Cardiac septum (tissue), 1 donor: ENCODE measurements at places on chromosomes 13 and 19. TPM values are rescaled to one million over a fixed set of nuclear protein-coding genes. Genes with fewer than 3 reads are reported as not detected.

Gene CATSPERD
- total RNA-seq = not detected

DNA sequence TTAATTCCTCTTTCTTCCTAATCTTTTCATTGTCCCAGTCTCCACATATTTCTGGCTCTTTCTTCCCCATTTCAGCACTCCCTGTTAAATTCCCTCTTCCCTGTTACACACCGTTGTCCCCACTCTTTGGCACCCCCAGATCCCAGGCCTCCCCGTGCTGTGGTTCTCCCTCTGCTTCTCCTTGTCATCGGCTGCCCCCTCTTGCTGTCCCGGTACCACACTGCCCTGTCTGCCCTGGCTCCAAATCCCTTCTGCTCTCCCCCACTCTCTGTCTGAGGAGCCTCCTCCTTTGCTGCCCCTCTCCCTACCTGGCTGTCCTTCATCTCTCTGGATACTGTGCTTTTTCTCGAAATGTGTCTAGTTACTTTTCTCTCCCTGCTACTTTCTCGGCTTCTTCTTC, 983 bp downstream of the ZNF415 start:
- no peak for DNase-seq

GRCh38 chr13:111383591-111384440, 63.4 kb downstream of the TEX29 start:
- peak; percentile 33 for DNase-seq

Gene ELSPBP1
- total RNA-seq = not detected

Gene NAPSA
- 0.24 TPM for total RNA-seq

GRCh38 chr19:49860336-49861102, 6.9 kb downstream of the PNKP start:
- DNase-seq = no peak

Gene POLR2I
- 98.7 TPM for total RNA-seq

DNA sequence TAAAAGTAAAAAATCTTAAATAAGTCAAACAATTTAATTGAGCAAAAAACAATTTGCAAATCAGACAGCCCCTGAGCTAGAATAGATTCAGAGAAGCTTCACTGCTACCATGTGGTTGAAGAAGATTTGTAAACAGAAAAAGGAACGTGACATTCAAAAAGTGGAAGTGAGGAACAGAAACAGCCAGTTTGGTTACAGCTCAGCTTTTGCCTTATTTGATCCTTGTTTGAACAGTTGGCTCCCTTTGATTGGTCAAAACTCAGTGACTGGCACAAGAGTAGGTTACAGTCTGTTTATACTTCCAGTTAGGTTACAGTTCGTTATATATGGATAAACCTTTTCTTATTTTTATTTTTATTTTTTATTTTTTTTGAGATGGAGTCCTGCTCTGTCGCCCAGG, 5.8 kb downstream of the ZNF221 start:
- DNase-seq = no peak

Gene EEF1AKMT1
- total RNA-seq = 6.2 TPM

- DNase-seq = no peak
Measured at GRCh38 chr13:48739386-48739964, 85.7 kb downstream of the CYSLTR2 start.

- DNase-seq = no peak
Measured at GRCh38 chr19:19304186-19304965, 15.9 kb downstream of the SUGP1 start.

GRCh38 chr19:23505738-23506137, 110.5 kb upstream of the ZNF91 start:
- no peak for DNase-seq

DNA sequence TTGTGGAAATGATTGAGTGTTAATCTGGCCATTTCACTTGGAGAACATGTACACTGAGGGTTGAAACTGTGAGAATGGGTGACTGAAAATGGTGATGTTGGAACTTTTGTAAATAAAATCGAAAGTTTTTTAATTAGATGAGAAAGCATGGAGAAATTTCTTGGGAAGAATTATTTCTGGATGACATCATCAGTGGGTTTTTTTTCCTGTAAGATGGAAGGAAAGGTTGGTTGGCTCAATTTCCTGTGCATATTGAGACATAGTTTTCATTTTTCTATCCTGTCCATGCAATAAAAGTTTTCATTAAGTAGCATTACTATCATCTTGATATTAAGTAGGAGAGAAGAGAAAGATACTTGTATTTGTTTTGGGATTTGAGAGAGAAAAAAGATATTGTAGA, 120.6 kb upstream of the HTR2A start:
- DNase-seq = no peak

GRCh38 chr13:28181413-28181812, 43.1 kb downstream of the PAN3 start:
- DNase-seq = no peak

- DNase-seq = no peak
Measured at GRCh38 chr19:16626796-16627192, 1.2 kb downstream of the MED26 start.

DNA sequence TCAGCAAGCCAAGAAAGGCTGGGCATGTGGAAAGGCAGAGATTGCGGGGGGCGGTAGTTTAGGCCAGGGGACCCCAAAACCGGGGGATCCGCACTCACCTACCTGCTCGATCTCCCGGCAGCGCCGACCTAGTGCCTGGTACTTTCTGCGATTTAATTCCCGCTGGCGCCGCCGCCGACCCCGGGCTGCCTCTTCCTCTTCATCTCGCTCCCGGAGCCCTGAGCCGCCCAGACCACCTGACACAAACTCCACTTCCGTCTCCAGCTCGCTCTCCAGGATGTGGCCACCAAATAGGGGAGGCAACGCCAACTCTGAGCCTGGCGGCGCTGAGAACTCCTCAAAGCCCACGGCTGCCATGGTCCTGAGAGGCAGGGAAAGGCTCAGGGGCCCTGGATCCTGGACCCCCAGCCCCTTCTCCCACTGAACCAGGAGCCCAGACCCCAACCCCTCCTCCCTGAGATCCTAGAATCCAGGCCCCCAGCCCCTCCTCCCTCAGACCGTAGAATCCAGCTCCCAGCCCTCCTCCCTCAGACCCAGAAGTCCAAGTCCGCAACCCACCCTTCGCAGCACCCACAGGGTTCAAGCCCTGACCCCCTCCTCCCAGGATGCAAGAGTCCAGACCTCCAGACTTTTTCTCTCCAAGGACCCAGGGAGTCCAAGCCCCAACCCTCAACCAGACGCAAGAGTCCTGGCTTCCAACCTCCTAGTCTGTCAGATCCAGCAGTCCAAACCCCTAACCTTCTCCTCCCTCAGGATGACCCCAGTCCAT, 933 bp downstream of the TFPT start:
- peak; percentile 80 for DNase-seq

- no peak for DNase-seq
Measured at GRCh38 chr19:37953918-37954303, 46.9 kb downstream of the SIPA1L3 start.

DNA sequence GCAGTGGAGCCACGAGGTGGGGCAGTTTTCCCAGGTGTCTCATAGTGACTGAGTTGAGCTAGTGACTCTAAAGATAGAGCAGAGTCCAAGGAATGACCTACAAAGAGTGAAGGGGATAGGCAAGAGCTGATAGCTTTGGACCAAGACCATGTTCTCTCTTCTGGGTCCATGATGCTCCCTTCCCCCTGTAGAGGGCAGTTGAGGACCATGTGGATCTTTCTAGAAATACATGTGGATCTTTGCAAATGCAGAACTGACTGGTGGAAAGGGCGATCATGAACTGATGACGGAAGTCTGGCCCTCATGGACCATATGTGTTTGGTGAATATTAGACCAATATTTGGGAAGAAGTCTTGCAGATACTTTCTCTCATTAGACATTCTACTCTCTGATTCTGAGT, 6.9 kb downstream of the PSG1 start:
- no peak for DNase-seq

Gene SOX1
- not detected for total RNA-seq

DNA sequence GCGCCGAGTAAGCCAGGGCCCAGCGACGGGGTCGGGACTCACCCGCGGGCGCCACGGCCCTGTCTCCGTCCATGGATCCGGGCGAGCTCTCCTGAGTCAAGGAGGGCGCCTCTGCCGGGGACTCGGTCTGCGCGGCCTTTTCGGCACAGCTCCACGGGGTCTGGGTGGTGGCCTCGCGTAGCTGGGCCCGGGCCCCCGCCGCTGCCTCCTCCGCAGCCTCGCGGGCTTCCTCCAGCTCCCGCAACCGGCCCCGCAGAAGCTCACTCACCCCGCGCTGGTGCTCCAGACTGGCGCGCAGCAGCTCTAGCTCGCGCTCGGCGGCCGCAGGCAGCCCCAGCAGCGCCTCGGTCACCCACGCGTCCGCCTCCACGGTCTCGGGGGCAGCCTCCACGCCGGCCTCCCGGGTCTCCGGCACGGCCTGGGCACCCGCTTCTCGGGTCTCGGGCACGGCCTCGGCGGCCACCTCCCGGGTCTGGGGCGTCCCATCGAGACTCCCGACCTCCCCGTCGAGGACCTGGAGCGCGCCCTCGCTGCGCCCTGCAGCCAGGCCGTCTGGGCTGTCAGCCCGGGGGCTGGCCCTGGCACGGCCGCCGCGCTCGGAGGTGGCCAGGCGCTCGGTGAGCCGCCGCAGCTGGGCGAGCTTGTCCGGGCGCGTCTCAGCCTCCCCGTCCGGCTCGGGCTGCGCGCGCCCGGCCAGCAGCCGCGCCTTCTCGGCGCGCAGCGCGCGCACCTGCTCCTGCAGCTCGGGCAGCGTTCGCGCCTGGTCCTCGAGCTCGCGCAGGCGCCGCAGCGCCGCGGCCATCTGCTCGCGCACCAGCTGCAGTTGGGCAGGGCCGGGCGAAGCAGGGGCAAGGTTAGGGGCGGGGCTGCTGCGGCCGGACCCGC, 8.4 kb downstream of the KANK3 start:
- DNase-seq = no peak

DNA sequence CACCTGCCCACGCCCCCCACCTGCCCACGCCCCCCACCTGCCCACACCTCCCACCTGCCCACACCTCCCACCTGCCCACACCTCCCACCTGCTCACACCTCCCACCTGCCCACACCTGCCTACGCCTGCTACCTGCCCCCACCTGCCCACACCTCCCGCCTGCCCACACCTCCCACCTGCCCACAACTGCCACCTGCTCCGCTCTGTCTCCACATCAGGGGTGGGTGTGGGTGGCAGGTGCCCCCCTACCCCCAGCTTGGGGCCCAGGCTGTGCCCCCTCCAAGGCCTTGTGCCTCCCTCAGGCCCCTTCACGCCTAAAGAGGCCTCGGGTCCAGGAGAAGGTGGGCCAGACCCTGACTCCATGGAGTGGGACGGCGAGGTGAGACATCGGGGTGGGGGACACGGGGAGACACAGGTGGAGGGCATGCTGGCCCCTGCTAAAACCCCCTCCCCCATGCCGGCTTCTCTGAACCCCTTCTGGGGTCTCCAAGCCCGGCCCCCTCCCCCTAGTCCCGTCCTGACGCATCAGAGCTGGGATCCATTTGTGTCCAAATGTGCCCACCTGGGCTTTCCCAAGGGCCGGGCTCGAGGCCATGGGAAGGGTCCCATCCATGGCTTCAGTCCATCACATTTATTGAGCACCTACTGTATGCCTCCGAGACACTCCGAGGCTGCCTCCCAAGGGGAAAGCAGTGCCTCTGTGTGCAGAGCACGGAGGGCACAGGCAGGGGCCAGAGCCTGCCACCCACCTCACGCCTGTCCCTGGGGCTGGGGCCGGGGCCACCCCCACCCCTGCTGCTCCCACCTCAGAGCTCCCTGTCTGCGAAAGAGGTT, 4.9 kb downstream of the PLK5 start:
- DNase-seq = no peak

DNA sequence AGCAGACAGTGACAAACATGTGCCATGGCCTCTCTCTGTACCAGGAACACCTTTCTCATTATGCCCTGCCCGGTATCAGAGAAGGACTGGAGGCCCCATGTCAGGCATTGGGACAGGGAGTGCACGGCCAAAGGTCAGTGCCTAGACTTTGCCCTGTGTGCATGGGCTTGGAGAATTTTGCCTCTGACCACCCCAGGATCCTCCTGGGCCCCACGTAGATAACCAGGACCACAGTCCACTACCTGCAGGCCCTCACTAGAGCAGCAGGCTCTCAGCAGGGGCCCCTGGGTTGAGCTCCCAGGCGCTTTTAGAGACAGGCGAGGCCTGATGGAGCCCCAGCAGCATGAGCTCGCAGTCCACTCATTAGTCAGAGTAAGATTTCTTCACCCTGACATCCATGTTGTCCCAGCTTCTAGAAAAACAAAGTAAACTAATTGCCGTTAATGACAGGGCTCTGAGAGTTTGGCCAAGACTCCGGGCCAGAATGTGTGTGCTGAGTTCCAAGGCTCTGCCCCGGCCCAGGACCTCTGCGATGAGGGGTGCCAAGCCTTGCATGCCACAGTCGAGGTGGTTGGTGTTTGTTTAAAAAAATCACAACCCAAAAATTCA, 42.7 kb downstream of the CAPN12 start:
- DNase-seq = no peak

DNA sequence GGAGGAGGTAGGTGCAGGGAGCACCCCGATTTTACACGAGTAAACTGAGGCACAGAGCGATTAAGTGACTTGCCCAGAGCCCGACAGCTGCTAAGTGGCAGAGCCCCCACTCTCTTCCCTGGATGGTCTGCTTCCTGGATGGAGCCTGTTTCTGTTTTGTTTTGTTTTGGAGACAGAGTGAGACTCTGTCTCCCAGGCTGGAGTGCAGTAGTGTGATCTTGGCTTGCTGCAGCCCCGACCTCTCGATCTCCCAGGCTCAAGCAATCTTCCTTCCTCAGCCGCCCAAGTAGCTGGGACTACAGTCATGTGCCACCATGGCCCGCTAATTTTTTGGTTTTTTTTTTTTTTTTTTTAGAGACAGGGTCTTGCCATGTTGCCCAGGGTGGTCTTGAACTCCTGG, 17.3 kb downstream of the BICRA start:
- no peak for DNase-seq

DNA sequence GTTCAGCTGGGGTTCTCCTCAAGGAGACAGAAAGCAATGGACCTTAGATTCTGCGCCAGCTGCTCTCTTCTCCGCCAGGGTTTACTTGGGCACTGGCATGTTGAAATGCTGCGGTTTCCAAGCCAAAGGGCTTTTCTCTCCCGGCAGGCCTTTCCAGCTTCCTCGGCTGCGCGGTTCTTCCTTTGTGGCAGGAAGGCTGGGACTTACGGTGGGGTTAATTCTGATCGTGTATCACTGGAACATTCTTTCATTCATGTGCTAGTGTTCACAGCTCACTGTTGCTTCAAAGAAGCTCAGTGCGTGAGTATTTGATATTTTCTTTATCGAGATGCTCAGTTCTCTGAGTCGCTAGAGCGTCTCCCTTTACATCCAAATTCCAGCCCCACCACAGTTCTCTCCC, 723.2 kb downstream of the UQCRFS1 start:
- DNase-seq = no peak
